ENCODE measurements at places on chromosomes 1 and 21.

GRCh38 chr1:52435650-52436049, 31.2 kb downstream of the PRPF38A start:
- DNase-seq: no peak

GRCh38 chr1:175512637-175513412, 230.6 kb downstream of the TNR start:
- DNase-seq: no peak

- no peak for DNase-seq
Measured at GRCh38 chr1:186802388-186802787, 26.4 kb upstream of the PLA2G4A start.

GRCh38 chr1:226977643-226978431, 37.7 kb downstream of the COQ8A start:
- DNase-seq: no peak

GRCh38 chr1:73100216-73100615, 817.9 kb upstream of the NEGR1 start:
- DNase-seq: no peak

DNA sequence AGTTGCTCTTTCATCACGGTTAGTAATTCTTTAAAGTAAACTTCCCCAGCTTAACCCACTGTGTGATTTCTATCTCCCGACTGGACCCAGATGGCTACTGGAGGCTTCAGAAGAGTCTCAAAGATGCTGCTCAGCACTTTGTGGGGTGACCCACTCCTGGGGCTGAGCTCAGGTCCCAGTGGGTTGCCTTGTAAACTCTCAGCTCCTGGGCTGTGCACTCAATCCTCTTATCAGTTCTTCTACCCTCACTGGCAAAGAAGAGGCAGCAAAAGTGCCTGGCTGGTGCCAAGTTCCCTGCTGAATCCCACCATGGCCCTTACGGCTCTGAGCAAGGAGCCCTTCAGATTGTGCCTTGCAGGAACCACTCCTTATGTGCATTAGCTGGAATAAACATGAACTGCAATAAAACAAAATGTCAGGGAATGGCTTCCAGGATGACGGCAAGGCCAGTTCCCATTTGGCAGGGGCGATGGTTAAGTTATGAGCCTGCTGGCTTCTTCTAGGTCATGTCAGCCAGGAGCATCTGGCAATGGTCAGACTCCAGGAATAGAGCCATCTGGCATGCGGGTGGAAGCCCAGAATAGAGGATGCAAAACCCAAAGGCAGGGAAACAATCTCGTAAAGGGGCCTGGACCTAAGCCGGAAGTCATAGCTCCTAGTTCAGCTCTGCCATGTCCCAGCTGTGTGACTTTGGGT, 6.8 kb downstream of the MYOC start:
- peak; percentile 61 for DNase-seq

DNA sequence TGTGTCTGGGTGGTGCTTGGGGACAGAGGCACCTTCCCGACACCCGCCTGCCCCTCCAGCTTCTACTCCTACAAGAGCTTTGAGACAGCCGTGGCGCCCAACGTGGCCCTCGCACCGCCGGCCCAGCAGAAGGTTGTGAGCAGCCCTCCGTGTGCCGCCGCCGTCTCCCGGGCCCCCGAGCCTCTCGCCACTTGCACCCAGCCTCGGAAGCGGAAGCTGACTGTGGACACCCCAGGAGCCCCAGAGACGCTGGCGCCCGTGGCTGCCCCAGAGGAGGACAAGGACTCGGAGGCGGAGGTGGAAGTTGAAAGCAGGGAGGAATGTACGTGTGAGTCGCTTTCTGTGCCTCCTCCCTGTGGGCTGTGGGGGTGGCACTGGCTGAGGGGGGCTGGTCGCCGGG, 75.7 kb downstream of the SKI start:
- DNase-seq: no peak

DNA sequence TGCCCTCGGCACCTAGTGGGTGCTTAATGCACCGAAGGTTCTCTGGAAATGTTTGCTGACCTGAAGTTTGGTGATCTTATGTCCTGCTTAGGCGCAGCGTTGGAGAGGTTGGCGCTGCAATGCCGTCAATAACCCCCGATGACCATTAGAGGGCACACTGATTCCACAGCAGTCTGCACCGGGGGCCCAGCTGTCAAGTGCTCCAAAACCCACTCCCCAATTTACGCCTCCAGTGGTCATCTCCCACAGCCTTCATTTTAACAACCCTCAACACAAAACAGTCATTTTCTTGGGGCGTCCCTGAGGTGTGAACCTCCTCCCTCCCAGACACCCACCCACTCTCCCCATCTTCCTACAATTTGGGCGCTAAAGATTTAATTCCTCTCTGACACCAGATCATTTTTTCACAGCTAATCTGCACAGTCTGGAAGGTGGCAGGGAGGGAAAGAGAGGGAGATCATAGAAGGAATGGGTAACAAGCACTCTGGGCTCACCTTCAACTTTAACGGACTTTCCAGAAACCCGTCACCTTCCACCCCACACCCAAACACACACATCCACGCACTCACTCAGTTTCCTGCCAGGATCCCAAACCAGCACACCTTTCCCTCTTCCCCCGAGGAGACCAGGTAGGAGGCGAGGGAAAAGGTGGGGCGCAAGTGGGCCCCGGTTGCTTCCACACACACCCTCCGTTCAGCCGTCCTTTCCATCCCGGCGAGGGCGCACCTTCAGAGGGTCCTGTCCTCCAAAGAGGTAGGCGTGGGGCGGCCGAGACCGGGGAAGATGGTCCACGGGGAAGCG, 570 bp upstream of the NPR1 start:
- no peak for DNase-seq

DNA sequence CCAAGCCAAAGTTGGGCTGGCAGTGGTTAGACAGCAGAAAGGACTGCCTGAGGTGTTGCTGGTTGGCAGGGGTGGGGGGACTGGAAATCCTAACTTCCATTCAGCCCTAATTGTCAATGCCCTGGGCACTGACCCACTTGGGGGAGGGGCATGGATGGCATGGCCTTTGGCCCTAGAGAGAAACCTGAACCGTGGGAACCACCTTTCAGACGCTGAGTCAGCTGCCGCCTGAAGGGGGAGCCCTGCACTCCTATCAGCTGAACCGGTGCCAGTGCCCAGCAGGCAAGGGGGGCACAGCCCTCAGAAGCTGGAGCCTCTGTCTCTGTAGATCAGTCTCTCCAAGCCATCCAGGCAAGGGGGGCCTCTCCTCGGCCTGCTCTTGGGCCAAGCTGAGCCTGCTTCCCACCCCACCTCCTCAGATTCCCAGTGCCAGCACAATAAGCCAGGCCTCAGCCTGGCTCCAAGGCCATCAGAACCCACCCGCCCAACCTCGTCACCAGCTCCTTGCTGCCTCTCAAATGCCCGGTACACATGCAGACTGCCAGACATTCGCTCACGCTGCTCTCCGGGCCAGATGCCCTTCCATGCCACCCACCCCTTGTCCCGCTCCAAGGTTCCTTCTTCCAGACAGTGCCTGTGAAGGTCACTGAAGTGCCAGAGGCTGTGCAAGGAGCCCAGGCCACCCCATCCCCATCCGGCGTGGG, 11.6 kb downstream of the TINAGL1 start:
- no peak for DNase-seq

DNA sequence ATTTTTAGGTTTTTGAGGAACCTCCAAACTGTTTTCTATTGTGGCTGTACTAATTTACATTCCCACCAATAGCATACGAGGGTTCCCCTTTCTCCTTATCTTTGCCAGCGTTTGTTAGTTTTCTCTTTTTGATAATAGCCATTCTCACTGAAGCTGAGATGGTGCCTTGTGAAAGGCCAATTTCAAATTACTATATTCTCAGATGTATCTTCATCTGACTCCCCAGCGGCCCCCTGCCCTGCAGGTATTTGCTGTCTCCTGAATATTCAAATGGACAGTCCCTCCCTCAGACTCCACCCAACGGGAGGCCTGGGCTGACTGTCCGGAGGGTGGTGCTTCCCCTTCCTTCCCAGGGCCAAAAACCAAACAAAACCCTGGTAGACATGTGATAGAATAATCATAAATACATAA, 33.5 kb upstream of the TARBP1 start:
- no peak for DNase-seq

GRCh38 chr1:918843-919242, 4.9 kb upstream of the SAMD11 start:
- no peak for DNase-seq

DNA sequence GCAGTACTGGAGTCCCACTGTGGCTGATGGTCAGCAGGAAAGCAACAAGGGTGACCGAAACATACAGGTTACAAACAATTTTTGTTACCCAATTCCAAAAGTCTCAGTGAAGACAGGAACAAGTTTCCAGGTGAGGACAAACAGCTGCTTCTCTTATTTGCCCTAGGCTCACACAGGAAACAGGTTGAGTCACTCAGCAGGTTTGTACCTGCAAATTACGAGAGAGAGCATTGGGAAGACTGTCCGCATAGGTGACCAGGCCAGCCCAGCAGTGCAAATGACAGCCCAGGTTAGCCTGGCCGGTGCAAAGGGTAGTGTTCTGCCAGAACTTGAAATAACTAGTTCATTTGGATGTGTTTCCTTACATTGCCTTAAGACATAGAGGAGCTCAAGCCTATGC, 40.0 kb upstream of the DSCAM start:
- no peak for DNase-seq

DNA sequence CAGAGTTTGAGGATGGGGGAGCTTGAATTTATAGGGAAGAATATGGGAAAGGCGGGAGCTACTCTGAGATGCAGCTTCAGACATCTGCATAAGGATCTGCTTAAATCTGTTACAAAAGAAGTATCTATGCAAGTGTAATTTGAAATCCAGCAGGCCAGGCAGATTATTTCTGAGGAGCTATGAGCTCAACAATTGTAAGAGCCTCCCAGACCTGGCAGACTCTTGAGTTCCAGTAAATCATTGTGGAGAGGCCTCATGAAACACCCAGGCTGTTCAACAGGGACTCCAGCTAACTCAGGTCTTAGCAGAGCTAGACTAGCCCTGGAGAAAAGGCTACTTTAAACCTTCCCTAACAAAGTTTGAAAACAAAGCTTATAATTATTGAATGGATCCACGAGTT, 647.5 kb upstream of the CHRM3 start:
- DNase-seq: no peak

DNA sequence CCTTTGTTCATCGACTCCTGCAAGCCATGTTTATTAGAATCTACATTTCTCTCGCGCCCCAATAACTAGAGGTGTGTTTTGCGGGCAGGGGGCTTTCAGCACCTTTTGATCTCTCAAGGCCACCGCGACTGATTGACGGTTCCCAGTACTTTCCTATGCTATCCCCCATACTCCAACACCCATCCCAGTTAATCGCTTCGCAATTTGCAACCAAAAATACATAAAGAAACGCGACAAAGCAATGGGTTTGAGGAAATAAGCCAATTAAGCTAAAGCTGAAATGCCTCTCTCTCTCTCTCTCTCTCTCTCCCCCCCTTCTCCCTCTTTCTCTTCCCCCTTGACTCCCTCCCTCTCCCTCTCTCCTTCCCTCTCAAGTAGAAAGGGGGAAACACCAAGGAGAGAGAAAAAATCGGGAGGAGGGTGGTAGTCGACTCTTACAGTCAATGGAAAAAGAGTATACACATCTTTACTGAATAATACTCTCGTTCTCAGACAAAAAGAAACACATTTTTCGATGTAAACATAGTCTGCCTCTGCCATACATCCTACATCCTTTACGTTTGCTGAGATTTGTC, 128.0 kb upstream of the DPYD start:
- DNase-seq: no peak

GRCh38 chr1:20850021-20850420, 62.9 kb upstream of the HP1BP3 start:
- DNase-seq: no peak

DNA sequence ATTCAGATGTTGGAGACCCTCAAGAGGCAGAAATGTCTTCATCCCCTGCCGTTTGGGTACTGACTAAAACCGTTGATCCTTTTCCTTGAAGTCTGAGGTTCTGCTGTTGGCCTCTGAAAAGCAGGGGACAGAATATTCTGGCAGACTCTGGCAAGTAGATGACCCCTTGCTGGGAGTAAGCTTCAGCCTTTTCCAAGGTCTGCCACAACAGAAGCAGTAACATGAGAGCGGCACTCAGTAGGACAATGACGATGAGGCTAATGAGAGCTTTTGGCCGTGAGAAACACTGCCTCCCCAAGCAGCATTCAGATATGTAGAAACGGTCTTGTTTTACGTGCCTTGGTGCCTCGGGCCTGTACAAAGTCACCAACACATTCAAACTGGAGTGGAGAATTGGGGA, 143.7 kb downstream of the ST6GALNAC5 start:
- no peak for DNase-seq

GRCh38 chr1:187509091-187509490, 680.3 kb downstream of the PLA2G4A start:
- no peak for DNase-seq

GRCh38 chr1:76140227-76140626, 65.7 kb downstream of the ST6GALNAC3 start:
- no peak for DNase-seq

DNA sequence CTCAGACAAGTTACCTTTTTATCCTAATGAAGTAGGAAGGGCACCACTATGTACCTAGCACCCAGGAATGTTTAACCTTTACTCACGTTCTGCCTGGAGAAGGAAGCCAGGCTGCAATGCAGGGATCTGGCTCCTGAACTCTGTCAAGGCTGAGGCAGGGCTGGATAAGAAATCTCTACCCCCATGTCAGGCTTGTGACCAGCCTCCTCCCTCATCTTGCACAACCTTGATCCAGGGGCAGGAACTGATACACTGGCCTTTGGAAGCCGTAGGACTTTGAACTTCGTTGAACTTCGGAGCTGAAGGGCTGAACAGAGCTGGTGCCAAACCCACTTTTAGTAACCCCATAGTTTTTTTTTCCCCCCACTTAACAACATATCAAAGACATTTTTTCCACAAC, 8.0 kb upstream of the AKR1A1 start:
- DNase-seq: no peak
